ENCODE measurements at places on chromosomes 16 and 17.

DNA sequence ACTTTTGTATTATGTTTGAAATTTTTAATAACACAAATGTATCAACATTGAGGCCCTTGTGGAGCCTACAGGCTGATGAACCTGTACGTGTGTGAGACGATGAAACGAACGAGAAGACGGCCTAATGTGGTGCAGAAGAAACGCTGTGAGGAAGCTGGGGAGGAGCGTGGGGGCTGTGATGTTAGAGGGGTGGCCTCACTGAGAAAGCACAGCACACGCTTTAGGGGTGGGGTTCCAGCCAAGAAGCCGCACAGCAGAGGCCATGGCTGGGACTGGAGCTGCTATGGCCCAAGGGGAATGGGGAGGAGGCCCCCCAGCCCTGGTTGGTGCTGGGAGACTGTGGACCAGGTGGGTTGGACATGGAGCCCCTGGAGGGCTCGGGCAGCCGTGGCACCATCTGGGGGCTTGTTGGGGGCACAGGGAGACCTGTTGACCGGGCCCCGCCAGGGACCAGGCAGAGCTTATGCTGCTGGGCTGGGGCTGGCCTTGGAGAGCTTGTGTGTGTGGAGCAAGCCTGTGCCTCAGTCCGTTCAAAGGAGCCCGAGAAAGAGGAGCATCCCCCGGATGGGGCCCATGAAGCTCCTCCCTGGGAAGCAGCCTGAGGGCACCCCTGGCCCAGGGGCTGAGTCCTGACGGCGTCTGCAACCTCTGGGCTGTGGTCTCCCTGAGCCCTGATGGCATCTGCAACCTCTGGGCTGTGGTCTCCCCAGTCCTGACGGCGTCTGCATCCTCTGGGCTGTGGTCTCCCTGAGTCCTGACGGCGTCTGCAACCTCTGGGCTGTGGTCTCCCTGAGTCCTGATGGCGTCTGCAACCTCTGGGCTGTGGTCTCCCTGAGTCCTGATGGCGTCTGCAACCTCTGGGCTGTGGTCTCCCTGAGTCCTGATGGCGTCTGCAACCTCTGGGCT is 44.7 kb downstream of the METRNL start:
- DNase-seq, result no peak

DNA sequence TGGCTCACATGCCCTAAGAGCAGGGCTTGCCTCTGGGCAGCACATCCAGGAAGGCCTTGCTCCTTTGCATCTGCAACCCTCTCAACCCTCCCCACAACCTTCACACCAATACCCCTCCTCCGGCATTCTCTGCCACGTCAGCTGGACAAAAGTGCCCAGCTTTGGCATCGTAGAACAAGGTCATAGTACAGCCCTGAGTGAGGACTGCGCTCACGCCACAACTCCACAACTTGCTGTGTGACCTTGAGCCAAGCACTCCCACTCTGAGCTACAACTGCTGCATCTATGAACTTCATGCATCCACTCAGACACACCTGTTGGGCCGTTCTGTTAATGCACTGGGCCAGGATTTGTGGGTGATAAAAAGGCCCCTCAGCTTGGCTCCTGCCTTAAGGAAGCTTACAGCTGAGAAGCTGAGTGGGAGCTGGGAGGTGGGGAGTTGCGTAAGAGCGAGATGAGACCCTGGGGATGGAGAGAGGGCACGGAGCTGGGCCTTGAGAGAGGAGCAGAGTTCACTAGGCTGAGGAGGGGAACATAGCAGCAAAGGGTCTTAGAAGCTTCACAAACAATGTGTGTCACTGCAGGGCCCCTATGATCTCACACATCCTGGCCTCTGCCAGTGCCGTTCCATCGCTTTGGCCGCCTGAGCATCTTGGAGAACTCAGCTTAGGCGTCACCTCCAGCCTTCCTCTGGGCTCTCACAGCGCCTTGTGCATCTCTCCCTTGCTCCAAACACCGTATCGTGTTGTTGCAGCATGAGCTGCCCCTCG is 8.6 kb upstream of the MRC2 start:
- no peak for DNase-seq

DNA sequence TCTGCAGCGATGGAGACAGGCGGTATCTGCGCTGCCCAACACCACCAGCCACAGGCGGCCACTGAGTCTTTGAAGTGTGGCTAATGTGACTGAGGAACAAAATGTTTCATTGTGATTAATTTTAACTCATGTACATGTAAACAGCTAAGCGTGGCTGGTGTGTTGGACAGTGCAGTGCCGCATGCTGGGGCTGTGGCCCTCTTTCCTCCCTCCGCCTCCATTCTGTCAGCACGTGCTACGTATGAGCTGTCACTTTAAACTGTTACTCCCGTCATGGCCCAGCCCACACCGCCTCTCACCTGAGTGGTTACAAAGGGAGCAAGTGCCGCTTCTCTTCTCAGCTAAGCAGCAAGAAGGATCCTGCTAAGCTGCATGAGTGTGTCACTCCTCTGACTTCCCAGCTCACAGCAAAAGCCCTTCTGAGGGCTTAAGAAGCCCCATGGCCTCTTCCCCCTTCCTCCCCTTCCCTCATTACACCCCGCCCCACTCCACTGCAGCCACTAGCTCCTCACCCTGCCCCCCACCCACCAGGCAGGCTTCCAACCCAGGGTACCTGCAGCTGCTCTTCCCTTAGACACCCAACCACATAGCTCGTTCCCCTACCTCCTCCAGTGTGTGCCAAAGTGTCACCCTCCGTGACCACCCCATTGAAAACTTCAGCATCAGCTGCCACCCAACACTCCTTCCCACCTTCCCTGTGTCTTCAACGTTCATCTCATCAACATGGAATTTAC is 15.0 kb downstream of the HASPIN start:
- DNase-seq, result no peak

DNA sequence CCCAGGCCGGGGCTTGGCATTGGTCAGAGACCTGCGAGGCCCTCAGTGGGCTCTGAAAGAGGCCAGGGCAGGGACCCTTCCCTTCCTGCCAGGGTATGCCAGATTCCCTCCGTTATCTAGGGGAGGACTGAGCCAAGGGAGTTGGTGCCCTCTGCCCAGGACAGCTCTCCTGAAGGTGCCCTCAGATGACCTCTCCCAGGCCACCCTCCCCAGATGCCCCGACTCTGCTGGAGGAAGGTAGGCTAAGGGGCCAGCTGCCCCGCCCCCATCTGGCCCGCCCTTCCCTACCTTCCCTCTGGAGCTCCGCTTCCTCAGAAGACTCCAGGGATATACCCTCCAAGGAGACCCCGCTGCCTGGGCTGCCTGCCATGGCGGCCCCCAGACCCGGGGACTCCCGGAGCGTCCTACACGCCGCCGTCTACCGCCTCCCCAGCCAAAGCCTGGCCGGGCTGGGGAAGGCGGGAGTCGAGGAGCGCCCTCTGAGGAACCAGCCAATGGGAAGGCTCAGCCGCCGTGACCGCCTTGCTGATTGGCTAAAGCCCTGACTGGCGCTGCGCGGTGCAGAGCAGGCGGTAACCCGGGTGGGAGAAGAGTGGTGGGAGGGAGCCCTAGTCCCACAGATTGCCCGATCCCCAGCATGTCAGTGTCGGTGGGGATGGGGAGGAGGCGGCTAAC is 7.0 kb downstream of the MPP2 start:
- peak; percentile 63 for DNase-seq

DNA sequence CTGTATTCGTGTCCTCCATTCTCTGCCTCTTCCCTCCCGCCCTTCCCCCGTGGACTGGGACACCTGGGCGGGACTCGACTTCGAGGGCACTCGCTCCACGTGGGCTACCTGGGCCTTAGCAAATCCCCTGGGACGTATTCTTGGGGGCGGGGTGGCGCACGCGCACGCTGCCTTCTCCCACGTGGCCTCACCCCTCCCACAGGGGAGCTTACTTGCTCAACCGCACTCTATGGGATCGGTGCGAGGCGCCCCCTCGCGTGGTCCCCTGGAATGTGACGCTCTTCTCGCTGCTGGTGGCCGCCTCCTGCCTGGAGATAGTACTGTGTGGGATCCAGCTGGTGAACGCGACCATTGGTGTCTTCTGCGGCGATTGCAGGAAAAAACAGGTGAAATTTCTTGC is 3.5 kb downstream of the VMO1 start:
- no peak for DNase-seq

DNA sequence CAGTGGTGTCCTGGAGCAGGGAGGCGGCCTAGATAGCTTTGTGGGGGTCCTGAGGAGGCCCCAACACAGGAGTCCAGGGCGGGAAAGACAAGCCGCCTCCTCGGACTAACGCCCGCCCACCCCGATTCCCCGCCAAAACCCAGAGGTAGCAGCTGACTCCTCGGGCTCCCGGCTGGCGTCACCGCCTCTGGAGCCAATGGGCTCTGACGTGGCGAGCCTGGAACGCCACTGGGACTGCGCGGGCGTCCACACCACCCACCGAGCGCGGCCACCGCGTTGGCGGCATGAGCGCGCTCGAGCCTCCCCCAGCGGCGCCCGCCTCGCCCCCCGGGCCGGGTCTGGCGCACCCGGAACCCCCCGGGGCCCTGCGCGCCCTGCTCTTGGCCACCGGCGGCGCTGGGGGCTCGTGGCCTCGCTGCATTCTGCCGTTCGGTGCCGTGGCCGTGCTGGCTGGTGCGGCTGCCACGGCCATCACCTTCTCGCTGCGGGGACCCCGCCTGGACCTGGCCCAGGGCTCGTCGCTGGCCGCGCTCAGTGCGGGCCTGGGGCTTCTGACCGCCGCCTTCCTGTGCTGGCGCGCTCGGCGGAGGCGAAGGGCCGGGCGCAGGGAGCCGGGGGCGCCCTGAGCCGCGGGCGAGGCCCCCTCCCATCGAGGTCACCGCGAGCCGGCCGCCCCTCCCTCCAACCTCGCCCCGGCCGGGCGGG is 3.4 kb upstream of the NTN3 start:
- no peak for DNase-seq

DNA sequence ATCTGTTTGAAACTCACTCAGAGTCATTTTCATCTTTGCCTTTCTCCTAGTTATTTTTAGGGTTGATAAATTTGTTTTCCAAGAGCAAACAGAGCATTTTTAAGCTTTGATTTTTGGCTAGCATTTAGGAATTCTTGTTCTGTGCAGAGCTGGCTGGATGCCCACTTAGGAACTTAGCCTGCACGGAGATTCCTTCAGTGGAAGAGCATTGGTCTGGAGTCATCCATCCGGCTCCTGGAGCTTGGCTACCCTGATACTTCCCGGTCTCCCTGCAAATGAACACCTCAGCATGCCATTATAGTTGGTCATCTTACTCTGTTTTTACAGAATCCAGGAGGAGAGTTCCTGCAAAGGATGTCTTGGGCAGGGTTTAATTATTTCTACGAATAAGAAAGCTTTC is 57.1 kb downstream of the SPECC1 start:
- DNase-seq, result peak; percentile 6

- no peak for DNase-seq
Observed at GRCh38 chr16:58107709-58108108, 21.5 kb downstream of the CFAP20 start.

DNA sequence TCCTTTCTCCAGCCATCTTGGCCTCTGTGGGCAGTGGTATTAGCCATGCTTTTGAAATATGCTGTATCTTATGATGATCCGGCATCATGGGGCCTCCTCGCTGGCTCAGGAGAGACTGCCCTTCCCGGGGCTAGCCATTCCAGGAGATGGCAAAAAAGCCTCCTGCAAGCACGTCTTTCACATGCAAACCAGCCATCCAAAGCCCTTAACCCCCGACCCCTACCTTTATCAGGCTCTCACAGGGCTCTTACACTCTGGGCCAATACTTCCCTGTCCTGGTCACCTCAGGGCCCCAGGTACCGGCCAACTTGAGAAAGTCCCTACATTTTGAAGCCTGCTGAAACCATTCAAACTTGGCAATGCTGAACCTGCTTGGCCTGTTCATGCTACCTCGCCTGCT is 36.4 kb downstream of the MYH13 start:
- DNase-seq, result no peak

DNA sequence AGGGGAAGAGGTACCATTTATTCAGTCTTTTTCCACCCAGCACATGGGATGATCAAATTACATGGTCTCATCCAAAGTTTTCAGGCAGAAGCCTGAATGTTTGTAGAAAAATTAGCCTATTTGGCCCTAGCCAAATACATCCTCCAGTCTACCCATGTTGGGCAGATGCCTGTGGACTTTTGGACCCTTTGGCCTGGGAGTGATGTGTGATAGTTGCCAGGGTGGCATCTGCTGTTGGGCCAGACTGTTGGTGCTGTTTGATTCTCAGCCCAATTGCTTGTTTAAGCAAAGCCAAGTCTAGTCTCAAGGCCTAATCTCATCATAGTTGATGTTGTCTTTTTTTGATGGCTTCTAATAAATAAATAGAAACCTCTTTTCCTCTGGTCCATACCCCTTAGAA is 419.0 kb downstream of the CDH13 start:
- DNase-seq, result no peak

- DNase-seq, result no peak
Observed at GRCh38 chr16:88686439-88687253, at the start of gene SNAI3. SNAI3 (minus strand) TSS chr16:88686507; CDS start chr16:88686406, 101 bp downstream.

DNA sequence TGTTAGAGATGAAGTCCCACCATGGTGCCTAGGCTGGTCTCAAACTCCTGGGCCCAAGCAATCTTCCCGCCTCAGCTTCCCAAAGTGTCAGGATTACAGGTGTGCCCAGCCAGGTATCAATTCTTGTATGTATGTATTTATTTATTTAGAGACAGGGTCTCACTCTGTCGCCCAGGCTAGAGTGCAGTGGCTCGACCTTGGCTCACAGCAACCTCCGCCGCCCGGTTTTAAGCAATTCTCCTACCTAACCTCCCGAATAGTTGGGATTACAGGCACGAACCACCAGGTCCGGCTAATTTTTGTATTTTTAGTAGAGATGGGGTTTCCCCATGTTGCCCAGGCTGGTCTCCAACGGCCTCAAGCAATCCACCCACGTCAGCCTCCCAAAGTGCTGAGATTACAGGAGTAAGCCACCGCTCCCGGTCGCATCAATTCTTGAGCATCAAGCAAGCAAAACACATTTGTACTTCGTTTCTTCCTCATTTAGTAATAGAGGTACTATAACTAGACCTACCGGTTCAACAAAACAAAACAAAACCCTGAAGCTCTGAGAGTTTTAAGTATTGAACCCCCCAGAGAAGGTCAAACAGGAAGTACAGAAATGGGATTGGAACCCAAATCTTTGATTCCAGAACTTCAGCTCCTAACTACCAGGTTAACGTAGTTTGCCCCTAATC is 1.0 kb upstream of the ZNF500 start:
- DNase-seq, result no peak

DNA sequence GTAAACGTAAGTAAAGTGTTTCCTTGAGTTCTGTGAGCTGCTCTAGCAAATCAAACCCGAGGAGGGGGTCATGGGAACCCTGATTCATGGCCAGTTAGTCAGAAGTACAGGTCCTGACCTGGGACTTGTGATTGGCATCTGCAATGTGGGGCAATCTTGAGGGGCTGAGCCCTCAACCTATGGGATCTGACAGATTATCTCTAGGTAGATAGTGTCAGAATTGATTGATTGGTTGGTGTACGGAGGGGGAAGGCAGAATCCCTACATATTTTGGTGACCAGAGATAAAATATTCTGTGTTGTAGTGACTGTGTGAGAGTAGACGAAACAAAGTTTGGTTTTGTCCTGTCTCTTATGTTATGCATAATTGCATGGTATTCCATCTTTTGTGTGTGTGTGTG is 100.5 kb upstream of the NETO2 start:
- no peak for DNase-seq

DNA sequence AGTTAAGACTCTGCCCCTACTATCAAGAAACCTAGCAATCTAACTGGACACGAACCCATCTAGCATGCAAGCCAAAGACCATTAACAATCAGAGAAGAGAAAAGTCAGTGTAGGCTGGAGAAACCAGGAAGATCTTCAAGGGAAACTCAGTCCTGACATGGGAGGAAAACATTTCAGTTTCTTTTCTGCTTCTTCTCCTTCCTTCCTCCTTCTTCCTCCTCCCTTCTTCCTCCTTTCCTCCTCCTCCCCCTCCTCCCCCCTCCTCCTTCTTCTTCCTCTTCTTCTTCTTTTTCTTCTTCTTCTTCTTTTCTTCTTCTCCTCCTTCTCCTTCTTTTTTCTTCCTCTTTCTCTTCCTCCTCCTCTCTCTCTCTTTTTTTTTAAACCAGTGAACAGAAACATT is 29.6 kb upstream of the SHISA9 start:
- no peak for DNase-seq

Measured in urinary bladder (tissue), 4 donors.